H9 (cell line): ENCODE measurements at places on chromosomes 12 and 14.

GRCh38 chr14:74601982-74602381 is 10.1 kb downstream of the LTBP2 start:
- no peak for DNase-seq

GRCh38 chr12:46998811-46999368 is 80.5 kb upstream of the PCED1B start:
- no peak for DNase-seq

GRCh38 chr14:23319746-23320583 is 1.3 kb upstream of the PABPN1 start:
- no peak for DNase-seq

GRCh38 chr14:30296931-30297405 is 262.0 kb upstream of the G2E3 start:
- no peak for DNase-seq

- peak; percentile 29 for DNase-seq
These were observed 10.9 kb upstream of the LGMN start for GRCh38 chr14:92759300-92759678.

- peak; percentile 61 for DNase-seq
These were observed 1552.1 kb downstream of the AACS start for GRCh38 chr12:126617312-126617711.

DNA sequence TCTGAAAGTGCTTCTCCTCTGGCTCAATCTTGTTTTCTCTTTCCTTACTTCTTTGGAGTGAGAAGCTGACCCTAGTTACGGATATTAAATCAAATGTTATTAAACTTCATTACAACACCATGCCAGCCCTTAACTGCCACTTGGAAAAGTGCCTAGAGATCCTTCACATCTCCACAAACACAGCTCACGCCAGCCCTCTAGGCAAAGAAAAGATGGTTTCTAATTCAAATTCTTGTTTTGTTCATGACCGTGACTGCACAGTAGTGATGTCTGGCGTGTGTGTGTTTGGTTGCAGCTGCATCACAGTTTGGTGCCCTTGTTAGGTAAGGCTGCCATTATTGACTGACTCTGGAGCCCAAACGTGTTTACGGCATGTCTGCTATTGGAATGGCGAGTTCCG is 113.0 kb downstream of the BEGAIN start:
- no peak for DNase-seq

GRCh38 chr14:105930572-105930971 is 404.2 kb downstream of the TMEM121 start:
- DNase-seq = no peak

- no peak for DNase-seq
These were observed 26.0 kb upstream of the LTBP2 start for GRCh38 chr14:74638066-74638465.

DNA sequence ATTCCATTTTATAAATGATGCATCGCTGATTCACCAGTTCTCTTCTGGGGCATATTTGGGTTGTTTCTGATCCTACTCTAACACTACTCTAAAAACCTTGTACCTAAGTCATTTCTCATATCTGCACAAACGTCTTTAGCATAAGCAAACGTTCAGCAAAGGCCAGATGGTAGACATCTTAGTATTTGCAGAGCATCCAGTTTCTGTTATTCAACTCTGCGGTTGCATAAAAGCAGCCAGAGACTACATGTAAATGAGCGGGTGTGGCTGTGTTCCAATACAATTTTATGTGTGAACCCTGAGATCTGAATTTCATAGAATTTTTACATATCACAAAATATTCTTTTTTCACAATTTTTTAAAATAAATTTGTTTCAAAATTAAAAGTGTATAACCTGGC is 22.8 kb upstream of the MMP17 start:
- DNase-seq = no peak

DNA sequence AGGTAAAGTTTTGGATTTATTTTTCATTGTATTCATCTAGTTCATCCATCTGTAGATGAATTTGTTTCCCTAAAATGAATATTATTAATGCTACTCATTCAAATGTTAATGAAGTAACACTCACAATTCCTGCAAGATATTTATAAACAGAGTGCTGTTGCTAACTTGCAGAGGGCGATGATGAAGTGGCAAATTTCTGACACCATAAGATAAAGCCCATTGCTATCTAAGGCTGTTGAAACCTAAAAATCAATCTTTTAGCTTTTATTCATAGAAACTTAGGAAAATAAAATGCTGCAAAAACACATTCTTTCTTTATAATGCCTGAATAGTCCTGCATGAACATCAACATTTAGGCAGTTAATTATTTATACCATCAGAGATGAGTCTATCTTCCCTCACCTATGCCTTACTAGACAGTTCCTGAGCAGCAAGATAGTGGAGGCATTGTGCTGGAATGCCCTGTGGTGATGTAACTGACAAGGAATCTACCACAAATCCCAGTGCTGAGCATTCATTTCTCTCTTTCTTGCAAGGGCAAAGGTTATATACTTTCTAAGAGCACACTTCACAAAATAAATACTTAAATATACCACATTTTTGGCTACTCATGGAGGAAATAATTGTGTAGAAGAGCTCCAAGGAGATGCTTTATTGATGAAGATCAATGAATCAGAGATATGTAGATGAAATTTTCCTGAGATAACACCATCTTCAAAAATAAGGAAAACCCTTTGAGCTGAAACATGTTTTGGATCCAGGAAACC is 57.6 kb downstream of the LMNTD1 start:
- no peak for DNase-seq

DNA sequence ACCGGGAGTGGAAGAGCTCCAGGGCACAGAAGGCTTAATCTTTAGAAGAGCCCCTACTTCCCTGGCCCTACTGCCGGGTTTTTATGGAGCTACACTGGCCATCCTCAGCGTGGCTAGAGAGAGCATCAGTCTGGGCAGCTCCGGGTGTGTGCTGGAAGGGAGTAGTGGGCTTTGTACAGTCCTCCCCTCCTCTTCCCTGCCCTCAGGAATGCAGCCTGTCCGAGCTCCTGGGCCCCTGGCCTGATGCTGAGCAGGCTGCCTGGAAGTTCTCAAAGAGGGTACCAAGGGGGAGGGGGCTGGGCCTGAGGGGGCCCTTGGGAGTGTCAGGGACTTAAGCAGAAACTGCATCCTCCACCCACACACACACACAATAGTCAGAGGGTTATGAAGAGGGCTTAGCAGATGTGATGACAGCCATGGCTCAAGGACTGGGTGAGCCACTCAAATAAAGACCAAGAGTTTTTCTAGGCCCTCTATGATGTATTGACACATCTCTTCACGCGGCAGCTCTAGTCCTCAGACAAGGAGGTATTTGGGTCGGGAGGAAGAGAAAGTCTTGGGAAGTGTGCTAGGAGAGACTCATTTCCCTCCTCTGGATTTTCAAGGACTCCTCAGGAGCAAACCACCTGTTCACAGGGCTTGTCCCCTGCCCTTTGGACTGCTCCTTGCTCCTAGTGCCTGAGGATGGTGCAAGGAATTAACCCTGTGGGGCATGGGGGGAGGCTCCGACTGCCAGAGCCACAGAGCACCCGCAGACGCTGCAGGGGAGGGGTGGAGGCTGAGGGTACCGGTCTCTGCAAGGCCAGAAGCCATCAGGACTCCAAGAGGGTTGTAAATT is 16.5 kb upstream of the FIGNL2 start:
- peak; percentile 51 for DNase-seq

DNA sequence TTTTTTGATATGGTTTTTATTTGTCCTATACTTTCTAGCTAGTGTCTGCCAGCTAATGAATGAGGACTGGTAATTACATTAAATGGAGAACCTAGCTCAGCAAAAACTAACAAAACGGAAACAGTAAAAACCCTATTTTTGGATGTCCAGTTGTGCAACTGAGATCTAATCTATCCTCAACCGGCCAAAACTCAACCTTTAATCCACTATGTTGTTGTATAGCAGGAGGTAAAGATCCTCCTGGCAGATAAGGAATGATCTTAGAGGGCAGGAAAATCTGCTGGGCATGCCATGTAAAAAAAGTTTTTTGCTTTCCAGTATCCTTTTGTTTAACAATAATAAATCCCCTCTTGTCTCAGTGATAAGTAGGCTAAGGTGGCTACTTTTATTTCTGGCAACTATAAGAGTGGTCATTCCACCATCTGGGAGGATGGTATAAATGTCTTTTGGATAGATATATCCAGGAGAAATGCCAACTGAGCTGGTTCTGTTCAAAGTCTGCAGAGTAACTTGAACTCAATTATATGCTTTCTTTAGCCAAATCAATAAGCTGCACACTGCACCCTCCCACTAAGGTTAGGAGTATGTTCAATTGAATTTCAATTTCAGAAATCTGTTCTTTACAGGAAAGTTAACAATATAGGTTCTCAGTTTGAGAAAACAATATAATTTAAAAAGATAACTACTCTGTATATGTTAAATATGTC is 40.1 kb downstream of the WASHC3 start:
- no peak for DNase-seq

- DNase-seq = no peak
These were observed 538 bp upstream of the TIGAR start for GRCh38 chr12:4320497-4320852.

DNA sequence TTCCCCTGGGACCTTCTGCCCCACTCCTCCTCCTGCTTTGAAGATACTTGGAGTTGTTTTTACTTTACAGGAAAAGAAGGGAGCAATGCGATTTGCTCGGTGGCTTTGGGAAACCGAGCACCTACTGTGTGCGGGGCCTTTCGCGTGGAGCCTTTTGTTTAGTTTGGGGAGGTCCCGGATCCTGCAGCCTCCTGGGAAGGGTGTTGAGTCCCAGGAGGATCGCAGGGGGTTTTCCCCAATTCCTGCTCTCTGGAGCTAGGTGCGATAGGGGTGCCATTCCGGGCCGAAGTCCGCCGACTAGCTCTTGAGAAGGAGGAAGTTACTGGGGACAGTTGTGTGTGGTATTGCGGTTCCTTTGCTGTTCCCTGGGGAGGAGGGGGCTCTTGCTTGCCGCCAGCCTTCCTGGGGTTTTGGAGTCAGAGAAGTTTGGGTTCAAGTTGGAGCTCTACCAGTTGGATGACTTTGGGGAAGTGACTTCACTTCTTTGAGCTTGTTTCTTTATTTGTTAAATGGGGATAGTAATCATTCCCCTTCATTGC is 1.1 kb downstream of the BRI3BP start:
- no peak for DNase-seq

GRCh38 chr14:61454545-61454944 is 133.2 kb downstream of the PRKCH start:
- no peak for DNase-seq

GRCh38 chr12:120529641-120530417 is 871 bp upstream of the COQ5 start:
- peak; percentile 42 for DNase-seq

DNA sequence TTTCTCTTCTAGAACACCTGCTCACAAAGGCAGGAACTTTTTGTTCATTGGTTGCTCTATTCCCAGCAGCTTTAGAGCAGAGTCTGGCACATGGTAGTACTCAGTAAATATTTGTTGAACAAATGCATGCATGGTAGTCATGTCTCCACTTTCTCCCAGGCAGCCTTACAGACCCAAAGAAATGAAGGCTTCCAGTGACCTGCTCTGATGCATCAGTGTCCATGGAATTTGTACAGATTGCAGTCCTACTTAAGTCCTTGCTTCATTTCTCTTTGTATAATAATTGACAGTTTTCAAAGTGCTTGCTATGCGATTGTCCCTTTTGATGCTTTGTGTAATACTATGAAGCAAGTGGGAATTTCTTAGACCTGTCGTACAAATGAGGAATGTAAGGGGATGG is 119.6 kb downstream of the DERA start:
- DNase-seq = no peak

- DNase-seq = no peak
These were observed 61.1 kb downstream of the RIMBP2 start for GRCh38 chr12:130655010-130655409.

GRCh38 chr12:2513141-2514037 is 281.4 kb upstream of the FKBP4 start:
- no peak for DNase-seq

- DNase-seq = no peak
These were observed 87.0 kb downstream of the SAMD4A start for GRCh38 chr14:54653712-54654469.

- no peak for DNase-seq
These were observed 28.5 kb upstream of the MAGOHB start for GRCh38 chr12:10641735-10642500.

GRCh38 chr14:50957296-50957695 is 13.0 kb upstream of the PYGL start:
- no peak for DNase-seq

DNA sequence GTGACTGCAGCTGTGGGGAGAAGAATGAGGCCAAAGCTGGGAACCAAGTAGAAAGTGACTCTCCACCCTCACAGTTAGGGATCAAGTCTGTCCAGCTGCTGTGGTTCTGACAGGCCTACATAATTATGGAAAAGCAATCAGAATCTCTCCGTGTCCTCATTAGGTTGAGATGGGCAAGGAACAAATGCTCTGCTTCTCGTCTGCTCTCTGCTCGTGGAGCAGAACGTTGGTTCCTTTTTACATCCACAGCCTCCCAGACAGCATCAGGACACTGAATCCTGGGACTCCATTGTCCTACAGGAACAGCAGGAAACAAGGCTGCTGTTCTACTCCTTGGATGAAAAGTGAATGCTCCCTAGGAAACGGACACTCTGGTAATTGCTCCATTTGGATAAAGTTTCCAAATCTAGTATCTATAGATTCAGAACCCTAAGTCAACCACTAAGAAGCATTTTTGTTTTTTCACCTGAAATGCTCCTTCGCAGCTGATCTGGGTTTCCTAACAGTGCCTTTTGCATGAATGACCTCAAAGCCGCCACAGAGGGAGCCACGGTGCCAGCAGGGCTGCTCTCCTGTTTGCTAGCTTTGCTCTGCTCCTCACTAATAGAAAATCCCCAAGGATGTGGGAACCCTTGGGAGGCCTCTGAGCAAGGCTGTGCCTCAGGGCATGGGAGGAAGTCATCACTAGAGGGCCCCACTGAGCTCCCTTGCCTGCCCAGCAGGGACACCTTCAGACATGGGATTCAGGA is 102.0 kb downstream of the EGLN3 start:
- DNase-seq = peak; percentile 94

DNA sequence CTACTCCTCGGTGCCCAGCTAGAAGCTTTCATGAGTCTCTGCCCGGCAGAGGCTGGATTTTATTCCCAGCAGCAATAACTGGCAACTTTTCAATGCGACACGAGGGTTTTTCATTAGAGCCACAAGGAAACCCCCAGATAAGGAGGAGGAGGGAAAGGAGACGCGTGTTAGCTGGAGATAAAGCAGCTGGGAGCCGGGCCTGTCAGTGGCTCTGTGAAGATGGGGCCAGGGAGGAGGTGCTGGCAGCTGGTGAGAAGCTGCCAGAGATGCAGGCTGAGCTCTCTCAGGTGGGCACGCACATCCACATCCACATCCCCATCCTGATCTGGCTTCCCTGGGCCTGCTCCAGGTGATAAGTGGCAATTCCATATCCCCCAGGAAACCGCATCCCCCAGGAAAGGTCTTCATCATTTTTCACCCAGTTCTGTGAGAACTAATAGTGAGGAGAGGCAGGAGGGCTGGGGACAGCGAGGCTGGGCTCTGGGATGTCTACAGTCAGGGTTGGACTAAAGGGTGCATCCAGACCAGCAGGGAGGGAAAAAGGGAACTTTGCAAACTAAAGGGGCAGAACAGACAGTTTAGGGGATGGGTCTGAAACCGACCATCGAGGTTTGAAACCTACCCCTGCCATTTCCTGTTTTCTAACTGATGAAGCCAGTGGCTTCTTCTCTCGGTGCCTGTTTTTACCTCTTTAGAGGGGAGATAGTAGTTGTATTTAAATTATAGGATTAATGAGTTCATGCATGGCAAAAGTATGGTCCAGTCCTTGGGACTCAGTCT is 413.2 kb downstream of the DPF3 start:
- DNase-seq = no peak

- DNase-seq = peak; percentile 76
These were observed 20.0 kb upstream of the TCP11L2 start for GRCh38 chr12:106282457-106283097.
